ENCODE measurements at places on chromosomes 2 and 18. TPM values are rescaled to one million over a fixed set of nuclear protein-coding genes. Genes with fewer than 3 reads are reported as not detected.

DNA sequence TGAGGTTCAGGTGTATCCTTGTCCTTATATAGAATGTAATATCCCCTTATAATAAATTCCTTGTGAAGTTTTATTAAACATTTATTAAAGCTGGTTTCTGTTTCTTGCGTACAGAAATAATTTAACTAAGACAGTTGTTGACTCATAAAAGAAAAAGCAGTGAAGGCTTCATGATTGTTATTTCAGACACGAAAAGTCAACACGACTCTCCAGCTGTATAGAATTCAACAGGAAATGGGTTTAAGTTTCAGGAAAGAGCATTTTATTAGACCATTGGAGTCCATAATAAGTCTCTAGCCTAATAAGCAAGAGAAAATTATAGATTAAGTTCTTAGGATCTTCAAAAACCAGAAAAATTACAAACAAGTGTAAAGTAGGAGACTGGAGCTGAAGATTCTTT is 62.2 kb downstream of the KCNE4 start:
- DNase-seq, result no peak

DNA sequence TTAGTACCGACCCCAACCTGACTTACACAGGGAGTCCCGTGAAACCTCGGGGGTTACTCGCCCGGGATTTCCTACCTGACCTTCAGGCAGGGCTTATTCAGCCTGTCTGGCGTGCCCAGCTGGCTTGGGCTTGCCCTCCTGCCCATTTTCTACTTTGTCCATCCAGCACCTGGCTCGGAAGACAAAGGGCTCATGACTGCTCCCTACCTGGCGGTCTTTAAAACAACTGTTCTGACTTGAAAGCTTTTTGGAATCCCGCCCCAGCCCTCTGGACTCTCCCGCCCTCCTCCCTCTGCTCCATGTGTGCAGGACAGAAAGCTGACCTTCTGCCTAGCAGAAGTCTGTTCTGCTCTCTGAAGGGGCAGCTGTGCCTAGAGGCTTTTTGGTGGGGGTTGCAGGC is 43.1 kb downstream of the ACKR3 start:
- no peak for DNase-seq

- DNase-seq, result no peak
Observed at GRCh38 chr2:9484533-9484932, 10.2 kb downstream of the IAH1 start.

DNA sequence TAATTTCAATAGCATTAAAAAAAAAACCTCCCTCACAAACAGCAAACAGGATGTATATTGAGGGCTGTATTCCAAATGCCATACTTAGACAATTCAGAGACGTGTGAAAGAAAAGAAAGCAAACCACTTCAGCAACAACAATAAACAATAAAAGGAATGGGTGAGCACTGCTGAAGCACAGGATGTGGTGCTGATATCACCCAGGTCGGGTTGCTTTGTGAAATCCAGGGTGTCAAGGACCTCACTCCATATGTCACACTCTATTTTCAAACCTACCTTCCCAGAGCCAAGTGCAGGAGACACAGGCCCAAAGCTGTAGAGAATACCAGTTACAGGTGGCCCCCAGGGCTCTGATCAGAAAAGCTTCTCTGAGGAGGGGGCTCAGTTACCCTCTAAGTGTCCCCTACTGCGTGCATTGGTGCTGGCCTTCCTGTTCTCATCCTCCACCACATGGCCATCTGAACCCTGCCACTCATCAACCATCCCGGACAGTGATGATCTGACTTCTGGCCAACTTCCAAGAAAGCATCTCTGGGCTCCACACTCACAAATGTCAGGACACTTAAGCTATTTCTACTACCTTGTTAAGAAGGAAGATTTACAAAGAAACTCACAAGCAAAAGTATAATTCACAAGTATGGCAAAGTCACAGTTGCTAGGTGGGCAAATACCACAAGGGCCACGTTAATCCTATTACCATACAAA is 363.0 kb downstream of the SS18 start:
- DNase-seq, result no peak

SEMA4C gene
- total RNA-seq, result 18.8 TPM

- DNase-seq, result no peak
Observed at GRCh38 chr2:74103763-74104162, 43.9 kb downstream of the BOLA3 start.

- DNase-seq, result no peak
Observed at GRCh38 chr2:86194751-86195054, 559 bp downstream of the IMMT start.

GRCh38 chr18:40017021-40017420 is 1938.0 kb upstream of the PIK3C3 start:
- DNase-seq, result no peak

All from activated CD4-positive, alpha-beta memory T cell treated with anti-CD3 and anti-CD28 coated beads for 36 hours (primary cell).